Stimulated activated CD8-positive, alpha-beta memory T cell treated with anti-CD3 and anti-CD28 coated beads, Interleukin-12 subunit alpha, Interleukin-12 subunit beta, amount 100 ng/mL, for 4 hours (primary cell): ENCODE measurements at places on chromosomes 1 and 21.

DNA sequence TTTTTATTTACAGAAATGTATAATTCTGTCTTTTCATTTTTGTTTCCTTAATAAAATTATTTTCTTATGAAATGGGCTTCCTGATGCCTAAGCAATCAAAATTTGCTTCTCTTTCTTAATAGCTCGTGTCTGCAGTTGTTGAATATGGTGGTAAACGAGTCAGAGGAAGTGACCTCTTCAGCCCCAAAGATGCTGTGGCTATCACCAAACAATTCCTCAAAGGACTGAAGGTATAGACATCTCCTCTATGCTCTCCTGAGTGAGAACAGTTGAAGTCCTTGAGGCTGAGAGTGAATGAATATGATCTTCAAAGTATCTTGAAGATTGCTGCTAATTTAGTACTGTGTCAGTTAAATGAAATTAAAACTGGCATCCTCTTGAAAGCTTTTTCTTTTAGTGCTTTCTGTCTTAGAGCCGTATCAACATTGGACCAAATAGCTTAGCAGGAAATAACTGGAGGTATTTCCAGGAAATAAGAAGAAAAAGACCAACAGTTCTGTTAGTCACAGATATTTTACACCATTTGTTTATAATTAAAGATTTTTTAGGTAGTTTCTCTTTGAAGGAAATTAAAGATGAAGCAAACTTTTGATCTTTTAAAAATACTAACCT lies 24.7 kb downstream of the VPS45 start:
- DNase-seq = no peak

DNA sequence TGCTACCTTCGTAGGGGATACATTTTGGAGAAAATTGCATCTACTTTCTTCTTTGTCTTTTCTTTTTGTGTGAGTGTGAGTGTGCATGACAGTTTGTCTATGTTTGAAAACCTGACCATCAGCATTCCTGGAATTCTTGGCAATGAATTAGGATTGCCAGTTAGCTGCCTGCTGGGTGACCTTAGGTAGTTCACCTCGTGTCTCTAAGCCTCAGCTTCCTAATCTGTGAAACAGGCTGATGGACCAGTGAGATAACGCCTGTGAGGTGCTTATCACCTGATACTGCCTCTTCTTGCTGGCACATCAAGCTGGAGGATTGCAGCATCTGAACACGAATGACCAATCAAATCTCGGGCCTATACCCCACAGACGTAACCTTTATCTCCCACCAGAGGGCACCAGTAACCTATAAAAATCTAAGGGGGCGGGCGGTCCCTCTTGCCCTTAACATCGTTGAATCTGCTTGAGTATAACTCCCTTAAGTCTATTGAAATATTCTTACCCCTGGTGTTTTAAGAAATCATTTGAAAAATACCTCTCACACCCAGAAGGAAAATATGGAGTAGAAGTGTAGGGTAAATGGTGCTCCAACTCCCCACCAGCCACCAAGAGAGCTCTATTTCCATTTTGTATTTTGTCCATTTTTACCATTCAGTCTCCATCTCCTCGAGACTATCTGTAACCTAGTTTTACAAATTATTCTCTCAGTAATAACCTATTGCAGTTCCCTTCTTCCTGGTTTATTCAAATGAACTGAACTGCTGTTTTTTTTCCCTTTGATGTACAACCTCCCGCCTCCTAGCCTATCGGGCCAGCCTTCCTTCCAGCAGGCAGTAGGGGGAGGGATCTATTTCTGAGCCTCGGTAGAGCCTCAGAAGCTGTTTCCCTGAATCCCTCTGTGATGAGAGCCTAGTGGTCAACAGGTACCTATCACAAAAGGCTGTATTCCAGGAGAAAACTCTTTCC lies 49.7 kb downstream of the MDM4 start:
- peak; percentile 10 for DNase-seq

GRCh38 chr1:46613661-46614603 lies 2.7 kb downstream of the MOB3C start:
- no peak for DNase-seq

GRCh38 chr1:20666804-20667203 lies 5.6 kb upstream of the DDOST start:
- DNase-seq = no peak

DNA sequence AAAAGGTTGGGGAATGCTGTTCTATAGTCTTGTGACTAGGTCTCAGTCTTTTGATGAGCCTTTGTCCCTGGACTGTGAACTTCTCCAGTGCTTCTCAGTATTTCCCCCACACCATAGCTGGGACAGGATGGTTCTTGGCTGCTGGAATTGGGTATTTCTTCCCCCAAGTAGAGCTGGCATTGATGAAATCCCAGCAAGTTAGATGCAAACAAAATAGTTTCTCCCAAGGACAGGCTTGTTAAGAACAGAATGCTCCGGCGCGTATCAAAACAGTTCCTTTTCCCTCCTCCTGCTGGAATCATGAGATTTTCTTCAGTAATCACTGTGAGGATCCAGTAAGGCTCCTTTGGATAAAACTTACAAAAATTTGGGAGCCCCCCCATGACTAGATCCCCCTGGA lies 162.6 kb downstream of the PIK3R3 start:
- no peak for DNase-seq

GRCh38 chr1:233665575-233666270 lies 51.8 kb downstream of the KCNK1 start:
- DNase-seq = no peak

- DNase-seq = no peak
Measured at GRCh38 chr1:82260666-82261065, 459.9 kb downstream of the ADGRL2 start.

GRCh38 chr1:60390593-60391282 lies 317.2 kb upstream of the C1orf87 start:
- no peak for DNase-seq

DNA sequence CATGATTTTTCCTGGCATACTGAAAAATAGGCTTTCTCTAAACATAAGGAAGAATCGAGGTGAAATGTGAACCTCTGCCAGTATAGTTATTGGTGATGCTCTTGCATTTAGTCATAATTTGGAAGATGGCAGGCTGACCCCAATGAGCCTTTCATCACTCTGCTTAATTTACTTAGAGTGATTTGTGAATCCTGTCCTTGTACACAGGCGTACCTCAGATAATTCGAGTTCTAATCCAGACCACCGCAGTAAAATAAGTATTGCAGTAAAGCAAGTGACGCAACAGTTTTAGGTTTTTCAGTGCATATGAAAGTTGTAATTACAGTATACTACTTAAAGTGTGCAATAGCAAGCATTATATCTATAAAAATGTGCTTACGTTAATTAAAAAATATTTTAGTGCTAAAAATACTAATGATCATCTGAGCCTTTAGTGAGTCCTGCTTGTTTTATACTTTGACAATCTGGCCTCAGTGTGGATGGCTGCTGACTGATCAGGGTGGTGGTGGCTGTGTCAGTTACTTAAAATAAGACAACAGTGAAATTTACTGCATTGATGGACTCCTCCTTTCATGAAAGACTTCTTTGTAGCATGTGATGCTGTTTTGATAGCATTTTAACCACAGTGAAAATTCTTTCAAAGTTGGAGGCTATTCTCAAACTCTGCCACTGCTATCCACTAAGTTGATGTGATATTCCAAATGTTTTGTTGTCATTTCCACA lies 1.7 kb downstream of the PKNOX1 start:
- no peak for DNase-seq

DNA sequence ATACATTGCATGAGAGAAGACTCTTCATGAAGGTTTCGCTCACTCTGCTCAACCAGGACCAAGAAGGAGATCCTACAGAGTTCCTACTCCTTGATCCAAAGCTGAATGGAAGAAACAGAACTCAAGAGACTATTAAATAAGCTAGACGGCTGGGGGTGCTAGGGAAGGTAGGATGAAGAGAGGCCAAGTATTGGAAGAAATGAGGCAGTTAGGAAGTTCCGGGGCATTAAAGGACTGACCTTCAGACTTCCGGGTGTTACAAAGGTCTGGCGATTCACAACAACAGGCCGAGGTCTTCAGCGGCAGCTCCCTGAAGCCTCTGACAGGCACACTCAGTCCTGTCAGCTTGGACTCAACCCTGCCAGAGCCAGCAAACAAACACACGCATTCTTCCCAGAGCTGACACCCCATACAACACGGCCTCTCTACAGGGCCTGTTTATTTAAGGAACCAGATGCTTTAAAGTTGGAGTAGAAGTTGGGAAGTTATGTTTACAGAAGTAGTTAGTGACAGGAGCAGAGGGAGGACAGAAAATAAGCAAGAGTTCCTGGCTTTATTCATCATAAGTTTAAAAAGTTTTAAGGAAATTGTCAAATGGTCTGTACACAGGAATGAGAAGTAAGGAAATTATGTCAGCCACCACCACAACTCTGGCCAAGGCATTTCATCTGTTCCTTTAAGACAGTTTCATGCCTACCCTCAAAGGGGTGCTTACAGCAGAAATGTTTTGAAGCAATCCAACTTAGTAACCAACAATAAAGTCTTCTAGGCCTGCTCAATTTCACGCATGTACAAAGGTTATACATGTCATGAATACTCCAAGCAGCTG lies 4.7 kb downstream of the SORT1 start:
- DNase-seq = no peak

DNA sequence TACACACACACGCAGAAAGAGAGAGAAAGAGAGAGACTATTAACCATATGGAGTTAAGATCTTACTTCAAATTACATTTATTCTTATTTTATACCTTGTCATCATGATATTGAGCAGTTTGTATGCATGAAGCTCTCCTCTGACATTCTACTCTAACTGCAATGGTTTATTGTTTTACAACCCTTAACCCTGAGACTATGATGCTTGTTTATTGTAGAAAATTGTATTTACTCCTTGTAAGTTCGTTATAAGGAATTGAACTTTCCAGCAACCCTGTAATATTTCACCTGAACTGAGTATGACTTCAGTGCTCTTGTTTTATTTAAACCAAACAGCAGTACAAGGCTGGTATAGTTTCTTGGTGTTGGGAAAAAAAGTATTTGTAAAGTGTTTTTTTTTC lies 18.6 kb upstream of the PTPRF start:
- no peak for DNase-seq
